Activated CD4-positive, alpha-beta memory T cell treated with anti-CD3 and anti-CD28 coated beads for 36 hours (primary cell): ENCODE measurements at places on chromosomes 5 and 9. TPM values are rescaled to one million over a fixed set of nuclear protein-coding genes. Genes with fewer than 3 reads are reported as not detected.

Gene C5orf24
- 21.9 TPM for total RNA-seq

Gene LAMC3
- total RNA-seq: 0.12 TPM

Gene SHB
- total RNA-seq: 1.2 TPM

Gene RABGAP1
- total RNA-seq: 28.8 TPM

Gene SLC6A7
- not detected for total RNA-seq

Gene OR1L4
- not detected for total RNA-seq

Gene CYLC2
- total RNA-seq: not detected

Gene OTULIN
- 53.3 TPM for total RNA-seq

Gene DMGDH
- total RNA-seq: 1.7 TPM

Gene CDC20B
- not detected for total RNA-seq

Gene SLC4A9
- not detected for total RNA-seq

Gene FAXDC2
- total RNA-seq: not detected

Gene LEAP2
- 1.7 TPM for total RNA-seq

Gene MAMDC4
- 14.3 TPM for total RNA-seq

Gene FOXD4L6
- not detected for total RNA-seq

Gene CAPSL
- 1.0 TPM for total RNA-seq

Gene TMOD1
- total RNA-seq: 2.5 TPM
